Fibroblast of gingiva (primary cell): ENCODE measurements at places on chromosomes 12 and 14.

- peak; percentile 68 for DNase-seq
Observed at GRCh38 chr12:31005944-31006361, 67.7 kb upstream of the DDX11 start.

DNA sequence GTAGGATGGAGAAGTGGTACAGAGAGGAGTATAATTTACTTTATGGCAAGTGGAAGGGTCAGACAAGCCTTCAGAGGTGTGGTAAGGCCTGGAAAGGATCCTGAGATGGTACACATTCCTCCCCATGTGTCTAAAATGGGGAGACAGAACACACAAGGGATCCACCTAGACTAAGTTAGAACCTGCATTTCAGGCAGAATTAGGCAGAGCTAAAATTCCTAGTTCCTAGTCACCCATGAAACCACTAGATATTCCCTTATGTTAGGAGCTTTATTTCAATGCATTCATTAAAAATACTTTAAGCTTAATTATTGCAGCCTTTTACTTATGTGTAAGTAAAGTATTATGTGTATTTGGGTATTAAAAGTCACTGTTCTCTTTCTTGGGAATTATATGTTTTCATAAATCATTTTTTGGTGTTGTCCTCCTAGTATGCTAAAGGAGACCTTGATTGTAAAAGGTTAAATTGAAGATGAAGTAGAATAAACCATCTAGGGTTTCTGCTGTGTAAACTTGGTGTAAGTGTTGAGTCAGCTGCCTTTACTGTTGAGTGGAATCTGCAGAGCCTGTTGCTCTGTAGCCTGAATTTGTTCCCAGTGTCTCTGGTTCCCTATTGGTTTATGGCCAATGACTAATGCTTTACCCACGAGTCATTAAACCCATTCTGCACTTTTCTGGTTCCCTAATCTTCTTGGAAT lies 423.2 kb downstream of the ATP23 start:
- peak; percentile 96 for DNase-seq

DNA sequence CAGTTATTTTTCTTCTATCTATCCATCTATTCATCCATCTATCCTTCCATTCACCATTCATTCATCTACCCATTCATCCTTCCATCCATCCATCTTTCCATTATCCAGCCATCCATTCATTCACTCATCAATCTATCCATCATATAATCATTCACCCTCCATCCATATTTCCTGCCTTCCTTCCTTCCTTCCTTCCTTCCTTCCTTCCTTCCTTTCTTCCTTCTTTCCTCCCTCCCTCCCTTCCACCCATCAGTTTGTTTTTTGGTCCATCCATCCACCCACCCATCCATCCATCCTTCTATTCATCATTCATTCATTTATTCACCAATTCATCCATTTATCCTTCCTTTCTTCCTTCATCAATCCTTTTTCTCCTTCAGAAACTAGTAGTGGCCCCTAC lies 34.3 kb upstream of the NOS1 start:
- no peak for DNase-seq

DNA sequence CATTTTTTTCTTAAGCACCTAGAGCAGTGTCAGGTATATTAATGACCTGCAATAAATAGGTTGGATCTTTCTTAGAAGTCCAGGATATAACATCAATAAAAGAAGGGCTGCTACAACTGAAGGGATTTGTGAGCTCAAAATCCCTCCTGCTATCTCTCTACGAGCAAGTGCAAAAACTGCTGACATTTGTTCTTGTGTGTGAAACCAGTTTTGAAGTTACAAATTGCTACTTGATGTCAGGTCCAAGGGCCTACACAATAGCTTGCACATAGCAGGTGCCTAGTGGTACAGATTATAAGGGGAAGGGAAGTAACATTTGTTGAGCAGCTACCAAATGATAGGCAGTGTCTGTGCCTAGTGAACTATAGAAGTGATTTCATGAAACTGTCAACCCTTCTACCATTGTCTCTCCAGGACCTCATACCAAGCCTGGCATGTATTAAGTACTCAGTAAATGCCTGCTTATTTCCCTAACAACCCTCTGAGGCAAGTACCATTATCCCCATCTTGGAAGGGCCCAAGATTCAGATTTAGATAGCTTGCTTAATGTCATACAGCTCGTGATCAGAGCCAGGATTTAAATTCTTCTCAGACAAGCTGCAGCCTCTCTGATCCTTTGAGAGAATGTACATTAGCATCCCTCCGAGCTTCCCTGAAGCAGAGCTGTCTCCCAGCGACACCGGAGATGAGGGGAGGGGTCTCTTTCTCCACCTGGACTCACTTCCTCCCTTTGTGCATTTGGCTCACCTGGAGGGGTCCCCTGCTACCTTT lies 300.3 kb downstream of the ZFP36L1 start:
- DNase-seq: no peak

DNA sequence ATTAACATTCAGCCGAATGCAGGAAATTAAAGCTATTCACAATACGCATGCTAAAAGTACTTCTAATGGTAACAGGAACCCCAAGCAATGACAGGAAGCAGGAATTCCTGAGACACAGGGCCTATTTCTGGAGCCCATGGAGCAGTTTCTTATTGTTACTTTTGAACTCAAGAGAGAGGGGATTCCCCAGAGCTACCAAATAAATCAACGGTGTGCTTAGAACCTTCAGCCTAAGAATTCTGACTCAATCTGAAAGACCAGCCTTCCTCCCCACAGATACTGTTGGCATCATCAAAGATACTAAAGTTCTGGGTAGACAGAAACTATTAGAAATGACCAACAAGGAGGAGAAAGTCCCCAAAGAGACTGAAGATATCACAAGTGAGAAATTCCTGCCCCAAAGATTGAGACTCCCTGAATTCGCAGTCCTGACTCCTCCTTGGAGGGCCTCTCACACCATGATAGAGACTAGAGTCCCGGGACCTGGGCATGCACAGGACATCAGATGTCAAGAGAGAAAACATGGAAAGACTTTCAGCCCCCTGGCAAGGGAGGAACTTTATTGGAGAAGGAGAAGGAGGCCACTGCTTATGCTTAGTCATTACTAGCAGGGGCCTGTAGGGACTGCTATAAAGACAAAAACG lies 32.7 kb downstream of the RTRAF start:
- no peak for DNase-seq

- no peak for DNase-seq
Observed at GRCh38 chr12:57142121-57142520, 5.3 kb downstream of the LRP1-AS start.

DNA sequence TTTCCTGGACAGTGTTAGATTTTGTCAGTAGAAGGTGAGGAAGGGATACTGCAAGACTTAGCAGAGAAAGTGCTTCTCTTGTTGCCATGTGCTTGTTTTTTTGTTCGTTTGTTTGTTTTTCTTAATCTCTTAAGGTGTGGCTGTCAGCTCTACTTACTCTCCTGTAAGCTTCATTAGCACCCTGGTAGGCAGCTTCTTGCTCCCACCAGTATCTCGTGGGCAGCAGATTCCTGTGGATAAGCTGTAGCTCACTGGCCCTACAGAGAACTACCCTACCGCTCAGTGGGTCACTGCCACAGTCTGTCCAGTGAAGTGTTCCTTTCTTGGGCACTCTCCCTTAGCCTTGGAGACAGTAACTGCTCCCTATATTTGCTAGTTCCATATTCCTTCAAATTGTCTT lies 30.1 kb downstream of the VRK1 start:
- no peak for DNase-seq
